HL-60 (cell line): ENCODE measurements at places on chromosomes 3 and 15.

DNA sequence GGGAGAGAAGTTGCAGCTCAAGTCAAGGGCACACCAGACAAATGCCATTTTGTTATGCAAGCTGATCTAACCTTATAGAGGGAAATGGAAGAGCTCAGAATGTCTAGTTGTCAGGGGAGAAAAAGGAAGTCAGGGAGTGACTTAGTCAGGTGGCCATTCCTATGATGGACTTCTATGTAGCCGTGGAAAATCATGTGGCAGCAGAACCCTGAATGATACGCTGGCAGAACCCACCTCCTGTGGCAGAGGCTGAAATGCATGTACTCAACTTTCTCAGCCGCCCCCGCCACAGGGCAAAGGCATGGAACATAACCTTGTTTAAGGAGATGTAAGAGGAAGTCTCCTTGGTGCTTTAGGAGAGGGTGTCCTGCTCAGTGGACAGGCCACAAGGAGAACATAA lies 37.7 kb upstream of the PARL start:
- DNase-seq: no peak

- DNase-seq: no peak
These were observed 324.5 kb upstream of the GBE1 start for GRCh38 chr3:82085851-82086475.

- no peak for DNase-seq
These were observed 21.8 kb downstream of the GREM1 start for GRCh38 chr15:32739522-32740063.

DNA sequence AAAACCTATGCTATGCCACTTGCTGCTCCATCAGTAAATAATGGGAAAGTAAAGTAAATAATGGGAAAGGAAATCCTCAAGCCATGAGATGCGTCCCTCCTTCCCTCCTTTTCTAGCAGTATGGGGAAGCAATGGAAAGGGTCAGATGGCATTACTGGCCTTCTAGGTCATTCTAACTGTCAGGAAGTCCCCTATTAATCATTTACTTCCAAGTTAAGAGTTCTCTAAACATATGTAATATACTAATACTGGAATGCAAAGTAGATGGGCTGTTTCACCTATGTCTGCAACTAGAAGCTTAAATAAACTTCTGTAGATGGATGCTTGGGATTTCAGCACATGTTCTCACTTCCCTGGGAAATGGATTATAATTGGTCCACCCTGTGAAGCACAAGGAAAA lies 55.9 kb downstream of the MDFIC2 start:
- no peak for DNase-seq

- DNase-seq: peak; percentile 69
These were observed 177.9 kb downstream of the CDIN1 start for GRCh38 chr15:36757189-36757814.

DNA sequence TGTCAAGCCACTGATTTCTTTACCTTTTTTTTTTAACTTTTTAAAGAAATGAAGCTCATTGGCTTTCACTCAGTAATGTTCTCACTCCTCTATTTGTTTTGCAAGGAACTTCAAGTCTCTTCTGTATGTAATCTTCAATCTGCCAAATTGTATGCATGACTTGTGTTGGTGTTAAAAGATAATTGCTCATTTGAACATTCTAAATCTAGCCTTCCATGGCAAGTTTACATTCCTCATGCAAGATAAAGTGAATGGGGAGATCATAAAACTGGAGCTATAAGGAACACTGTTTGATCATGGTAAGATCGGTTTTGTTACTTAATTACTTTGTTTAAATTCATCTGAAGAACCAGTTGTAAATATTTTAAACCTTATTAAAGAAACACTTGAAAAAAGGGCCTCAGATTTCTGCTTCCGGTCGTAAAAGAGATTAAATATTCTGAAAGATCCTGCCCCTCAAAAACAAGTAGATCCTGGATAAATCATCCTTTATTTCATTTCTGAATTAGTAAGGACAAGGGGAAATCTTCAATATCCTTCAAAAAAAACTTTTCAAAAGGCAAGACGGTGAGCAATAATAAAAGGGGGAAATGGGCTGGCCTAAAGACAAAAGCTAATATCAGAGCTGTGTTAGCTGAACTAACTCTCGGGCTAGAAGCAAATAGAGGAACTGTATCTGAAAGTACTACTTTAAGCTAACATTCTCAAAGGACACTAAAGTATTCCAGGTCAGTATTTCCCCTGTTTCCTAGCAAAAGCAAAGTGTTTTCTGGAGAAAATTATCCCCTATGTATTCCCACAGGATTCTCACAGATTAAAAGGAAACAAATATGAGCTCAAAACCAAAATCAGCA lies 107.0 kb upstream of the ATP11B start:
- DNase-seq: no peak

- no peak for DNase-seq
These were observed 762.8 kb downstream of the VGLL3 start for GRCh38 chr3:86228101-86228500.

GRCh38 chr3:133376810-133377209 lies 23.0 kb upstream of the BFSP2 start:
- DNase-seq: peak; percentile 21

DNA sequence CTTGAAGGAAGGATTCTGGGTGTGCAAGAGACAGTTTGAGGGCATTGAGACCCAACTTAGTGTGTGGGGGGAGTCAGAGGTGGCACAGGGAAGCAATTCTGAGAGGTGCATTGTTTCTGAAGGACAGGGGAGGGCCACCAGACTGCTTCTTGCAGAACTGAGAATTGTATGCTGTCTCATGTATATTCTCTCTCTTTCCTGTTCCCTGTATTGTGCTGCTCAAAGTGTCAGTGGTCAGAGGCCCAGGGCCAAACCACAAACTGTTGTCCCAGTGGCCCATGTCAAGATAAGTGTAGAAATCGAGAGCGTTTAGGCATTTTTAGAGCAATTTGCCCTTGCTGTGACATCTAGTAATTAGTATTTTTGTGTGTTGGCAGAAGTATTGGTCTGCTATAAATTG lies 567.1 kb downstream of the EDEM1 start:
- peak; percentile 18 for DNase-seq

DNA sequence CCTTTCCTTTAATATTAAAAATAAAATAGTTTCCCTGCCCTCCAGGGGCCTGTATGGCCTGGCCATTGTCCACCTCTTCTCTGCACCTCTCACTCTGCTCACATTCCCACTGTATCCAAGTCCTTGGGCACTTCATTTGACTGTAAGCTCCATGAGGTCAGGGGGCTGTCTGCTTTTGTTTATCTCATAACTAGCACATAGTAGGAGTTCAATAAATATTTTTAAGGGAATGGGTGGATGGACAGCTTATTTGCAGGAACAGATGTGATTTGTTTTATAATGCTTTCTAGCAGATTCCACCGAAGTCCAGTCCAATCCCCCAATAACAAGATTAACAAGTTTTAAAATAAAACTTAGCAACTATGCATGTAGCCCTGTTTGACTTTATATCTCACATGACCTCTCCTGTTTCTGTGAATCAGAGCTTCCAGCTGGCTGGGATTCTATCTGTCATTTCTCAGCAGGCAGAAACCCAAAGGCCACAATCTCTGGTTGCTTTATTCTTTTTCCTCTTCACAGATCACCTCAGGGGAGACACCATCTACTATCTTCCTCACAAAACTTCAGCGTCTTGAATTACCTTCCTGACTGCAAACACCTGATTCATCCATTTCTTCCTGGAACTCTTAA lies 123.0 kb upstream of the NR2F2 start:
- DNase-seq: no peak

- DNase-seq: no peak
These were observed 148.9 kb upstream of the TBC1D5 start for GRCh38 chr3:17891139-17891856.

GRCh38 chr15:59321000-59321689 lies 51.5 kb downstream of the MYO1E start:
- no peak for DNase-seq

DNA sequence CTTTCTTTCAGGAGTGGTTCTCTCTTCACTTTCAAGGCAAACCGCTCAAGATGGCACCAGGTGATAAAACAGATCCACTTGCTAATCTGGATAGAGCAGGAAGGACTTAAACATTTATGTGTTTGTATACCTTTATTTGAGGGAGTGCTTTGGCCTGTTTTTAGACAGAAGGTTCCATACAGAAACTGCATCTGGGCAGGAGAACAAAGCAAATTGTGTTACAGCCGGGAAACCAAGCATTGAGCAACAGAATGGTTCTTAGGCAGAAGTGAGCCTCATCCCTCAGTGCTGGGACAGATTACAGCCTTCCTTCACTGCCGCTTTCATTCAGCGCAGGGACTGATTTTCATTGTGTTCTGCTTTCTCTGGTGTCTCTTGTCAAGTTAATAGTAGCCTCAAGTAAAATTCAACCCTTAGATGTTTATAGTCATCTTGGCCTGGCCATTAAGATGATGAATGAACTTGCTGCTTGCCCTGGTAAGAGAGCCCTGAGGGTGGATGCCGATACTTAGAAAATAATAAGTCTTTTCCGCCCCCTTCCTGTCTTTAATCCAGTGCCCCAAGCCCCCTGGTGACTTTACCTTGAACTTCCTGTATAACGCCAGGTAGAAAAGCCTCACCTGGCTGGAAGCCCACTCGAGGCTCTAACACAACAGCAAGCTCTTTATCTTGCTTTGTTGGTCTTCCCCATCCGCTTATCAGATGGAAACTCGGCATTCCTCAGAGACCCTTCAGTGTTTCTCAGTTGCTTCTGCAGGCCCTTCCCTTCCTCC lies 168.0 kb upstream of the CTDSPL start:
- DNase-seq: no peak

DNA sequence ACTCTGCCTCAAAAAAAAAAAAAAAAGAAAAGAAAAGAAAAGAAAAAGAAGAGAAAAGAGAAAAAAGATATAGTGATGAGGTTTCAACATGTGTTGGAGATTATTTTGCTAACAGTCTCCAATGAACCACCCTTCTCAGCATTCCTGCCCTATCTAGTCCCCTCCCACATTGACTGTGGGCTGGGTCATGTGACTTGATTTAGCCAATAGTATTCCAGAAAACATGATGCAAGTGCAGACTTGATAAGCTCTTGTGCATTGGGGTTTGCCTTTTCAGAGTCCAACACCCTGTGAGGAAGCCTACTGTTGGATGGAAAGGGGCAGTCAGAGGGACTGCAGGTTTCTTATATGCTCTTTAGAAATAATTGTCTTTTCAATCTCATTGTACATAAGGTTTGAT lies 37.8 kb upstream of the MED12L start:
- DNase-seq: no peak

DNA sequence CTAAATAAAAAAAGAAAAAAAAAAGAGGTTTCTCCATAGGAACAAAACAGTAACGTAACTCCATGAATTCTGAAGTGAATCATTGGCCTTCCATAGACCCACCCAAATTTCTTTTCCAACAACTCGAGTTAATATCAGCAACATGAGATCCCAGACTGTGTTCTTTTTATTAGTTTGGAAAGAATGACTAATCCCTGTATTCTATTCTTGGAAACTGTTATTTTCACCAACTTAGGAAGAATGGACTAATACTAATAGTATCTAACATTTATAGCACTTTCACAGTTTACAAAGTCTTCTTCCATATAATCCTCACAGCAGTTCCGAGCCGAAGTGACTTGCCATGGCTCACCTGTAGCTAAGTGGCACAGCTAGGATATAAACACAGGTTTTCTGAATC lies 72.7 kb upstream of the SLC4A7 start:
- DNase-seq: no peak

DNA sequence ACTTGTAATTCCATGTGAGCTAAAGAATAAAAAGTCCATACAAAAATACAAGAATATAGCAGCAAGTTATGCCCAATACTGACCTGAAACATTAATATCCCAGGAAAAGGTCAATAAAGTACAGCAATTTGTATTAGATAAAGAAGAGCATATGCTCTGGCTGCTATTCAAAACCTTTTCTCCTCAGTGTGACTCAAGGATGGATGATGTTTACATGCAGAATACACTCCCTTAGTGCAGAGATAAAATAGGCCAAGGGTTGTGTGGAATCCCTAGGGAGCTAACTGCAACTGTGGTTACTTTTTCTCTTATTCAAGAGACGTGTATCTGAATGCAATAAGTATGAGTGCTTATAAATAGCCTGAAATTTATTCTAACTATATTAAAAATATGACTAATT lies 78.7 kb downstream of the SLC9A9 start:
- DNase-seq: no peak

- DNase-seq: no peak
These were observed 52.4 kb downstream of the ONECUT1 start for GRCh38 chr15:52737720-52738119.

- DNase-seq: no peak
These were observed 247.4 kb upstream of the TPM1 start for GRCh38 chr15:62795171-62795570.

GRCh38 chr15:52031556-52031955 lies 12.5 kb downstream of the MAPK6 start:
- no peak for DNase-seq

DNA sequence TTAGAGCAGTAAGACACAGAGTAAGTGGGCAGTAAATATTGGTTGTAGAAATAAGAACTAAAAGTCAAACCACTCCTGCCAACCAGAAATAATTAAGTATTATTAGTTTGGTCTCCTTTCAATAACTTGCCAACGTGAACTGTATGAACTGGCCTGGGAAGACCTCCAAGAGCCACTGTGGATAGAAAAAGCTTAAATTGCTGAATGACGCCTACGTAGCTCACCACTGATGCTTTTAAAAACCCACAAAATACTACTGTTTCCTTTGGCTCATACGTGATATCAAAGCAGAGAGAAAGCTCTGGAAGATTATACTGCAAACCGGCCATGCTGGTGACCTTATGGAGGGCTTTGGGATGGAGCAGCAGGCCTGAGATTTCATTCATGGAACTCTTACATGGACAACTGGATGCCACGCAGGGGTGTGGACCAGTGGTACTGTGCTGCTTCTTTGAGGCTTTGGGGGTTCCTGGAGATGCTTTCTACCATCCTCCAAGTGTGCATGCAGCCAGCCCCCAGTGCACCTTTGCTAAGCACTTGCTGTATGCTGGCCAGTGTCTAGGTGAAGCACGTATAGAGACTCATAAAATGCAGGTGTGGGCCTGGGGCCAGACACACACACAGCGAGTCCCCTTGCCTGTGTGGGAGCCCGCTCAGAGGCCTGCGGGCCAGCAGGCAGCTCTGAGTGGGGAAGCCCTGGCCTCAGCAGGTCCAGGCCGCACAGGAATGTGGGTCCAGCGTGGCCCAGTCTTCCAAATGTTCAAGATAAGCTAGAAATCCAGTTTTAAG lies 66.8 kb downstream of the ABTB1 start:
- DNase-seq: no peak

- DNase-seq: peak; percentile 97
These were observed 46.5 kb downstream of the RPN1 start for GRCh38 chr3:128603811-128604775.

- peak; percentile 68 for DNase-seq
These were observed 237.6 kb upstream of the BHLHE40 start for GRCh38 chr3:4741404-4742307.

- no peak for DNase-seq
These were observed 23.5 kb downstream of the FAN1 start for GRCh38 chr15:30927148-30927761.

- DNase-seq: no peak
These were observed 14.9 kb downstream of the ZBTB47 start for GRCh38 chr3:42668413-42668760.
